ENCODE measurements at places on chromosomes 4 and X. TPM values are rescaled to one million over a fixed set of nuclear protein-coding genes. Genes with fewer than 3 reads are reported as not detected.

DNA sequence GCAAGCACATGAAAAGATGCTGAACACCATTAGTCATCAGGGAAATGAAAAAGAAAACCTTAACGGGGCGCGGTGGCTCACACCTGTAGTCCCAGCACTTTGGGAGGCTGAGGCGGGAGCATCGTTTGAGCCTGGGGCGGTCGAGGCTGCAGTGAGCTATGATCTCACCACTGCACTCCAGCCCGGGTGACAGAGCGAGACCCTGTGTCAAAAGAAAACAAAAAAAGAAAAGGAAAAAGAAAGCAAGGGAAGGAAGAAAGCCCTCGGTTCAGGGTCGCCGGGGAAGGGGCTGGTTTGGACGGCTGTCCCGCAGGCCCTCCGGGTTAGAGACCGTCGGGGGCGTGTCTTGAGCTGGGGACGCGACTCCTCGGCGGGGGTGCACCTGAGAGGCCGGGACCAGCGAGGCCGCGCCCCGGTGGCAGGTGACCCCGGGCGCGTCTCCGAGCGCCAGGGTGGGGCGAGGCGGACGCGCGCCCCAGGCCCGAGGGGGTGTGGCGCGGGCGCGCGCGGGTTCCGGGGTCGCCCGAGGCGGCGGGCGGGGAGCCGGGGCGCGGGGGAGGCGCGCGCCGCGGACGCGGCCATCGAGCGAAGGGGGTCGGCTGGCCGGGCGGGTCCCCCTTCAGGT is 478 bp upstream of the PLXNA3 start:
- peak; percentile 82 for DNase-seq

DNA sequence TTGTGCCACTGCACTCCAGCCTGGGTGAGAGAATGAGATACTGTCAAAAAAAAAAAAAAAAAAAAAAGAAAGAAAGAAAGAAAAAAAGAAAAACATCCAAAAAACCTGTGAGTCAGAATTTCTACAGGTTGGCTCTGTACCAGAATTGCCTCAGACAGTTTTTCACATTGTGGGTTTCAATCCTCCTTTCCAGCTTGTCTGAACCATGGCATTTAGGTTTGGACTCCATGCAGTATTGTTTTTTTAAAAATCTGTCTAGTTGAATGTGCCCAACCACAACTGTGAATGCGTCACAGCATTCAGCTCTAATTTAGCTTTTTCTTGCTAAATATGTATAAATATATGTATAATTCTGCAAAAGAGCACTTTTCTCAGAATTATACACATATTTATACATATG is 31.4 kb upstream of the ARSH start:
- DNase-seq = no peak

- no peak for DNase-seq
Observed at GRCh38 chrX:30005813-30006212, 209.6 kb upstream of the MAGEB2 start.

DNA sequence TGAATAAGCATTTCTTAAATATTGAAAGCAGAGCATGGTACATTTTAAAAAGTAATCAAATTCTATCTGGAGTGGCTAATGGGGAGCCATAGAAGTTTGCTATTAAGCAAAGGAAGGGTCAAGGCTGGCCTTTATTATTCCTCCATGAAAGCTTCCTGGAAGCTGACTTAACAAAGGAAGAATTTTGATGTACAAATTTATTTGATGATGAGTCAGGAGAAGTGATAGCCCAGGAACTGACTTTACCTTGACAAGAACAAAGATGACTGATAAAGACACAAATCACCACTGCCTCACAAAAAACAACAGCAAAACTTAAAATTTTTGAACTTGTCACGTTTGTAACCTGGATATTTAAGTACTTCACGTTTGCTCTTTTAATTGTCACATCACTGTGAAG is 872.1 kb downstream of the PCDH7 start:
- DNase-seq = no peak

DNA sequence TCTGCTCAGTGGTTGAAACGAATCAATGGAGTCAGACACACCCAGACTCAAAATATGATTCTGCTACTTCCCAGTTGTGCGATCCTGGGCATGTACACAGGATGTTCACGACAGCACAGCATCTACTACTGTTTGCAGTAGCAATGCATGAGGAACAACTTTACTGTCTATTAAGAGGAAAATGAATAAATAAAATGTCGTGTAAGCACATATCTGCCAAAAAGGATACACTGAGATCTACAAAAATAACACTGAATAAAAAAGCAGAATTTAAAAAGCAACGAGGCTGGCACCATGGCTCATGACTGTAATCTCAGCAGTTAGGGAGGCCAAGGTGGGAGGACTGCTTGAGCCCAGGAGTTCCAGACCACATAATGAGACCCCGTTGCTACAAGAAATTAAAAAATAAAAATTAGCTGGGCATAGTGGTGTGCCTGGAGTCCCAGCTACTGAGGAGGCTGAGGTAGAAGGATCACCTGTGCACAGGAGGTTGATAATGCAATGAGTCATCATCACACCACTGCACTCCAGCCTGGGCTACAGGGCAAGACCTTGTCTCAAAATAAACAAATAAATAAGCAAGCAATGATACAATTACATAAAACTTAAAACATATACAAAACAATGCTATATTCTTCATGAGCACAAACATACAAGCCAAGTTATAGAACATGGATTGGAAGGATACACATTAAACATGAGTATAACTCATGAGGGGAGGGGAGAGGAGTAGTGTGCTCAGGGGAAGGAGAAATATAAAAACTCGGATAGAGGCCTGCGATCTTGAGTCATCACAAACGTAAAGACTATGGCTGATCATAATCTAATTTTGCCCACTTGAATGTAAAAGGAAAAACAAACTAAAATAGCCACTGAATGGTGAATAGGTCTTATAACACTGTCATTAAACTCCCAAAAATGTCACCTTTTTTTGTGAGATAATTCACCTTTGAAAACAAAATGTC is 8.6 kb downstream of the CFAP97 start:
- no peak for DNase-seq

DNA sequence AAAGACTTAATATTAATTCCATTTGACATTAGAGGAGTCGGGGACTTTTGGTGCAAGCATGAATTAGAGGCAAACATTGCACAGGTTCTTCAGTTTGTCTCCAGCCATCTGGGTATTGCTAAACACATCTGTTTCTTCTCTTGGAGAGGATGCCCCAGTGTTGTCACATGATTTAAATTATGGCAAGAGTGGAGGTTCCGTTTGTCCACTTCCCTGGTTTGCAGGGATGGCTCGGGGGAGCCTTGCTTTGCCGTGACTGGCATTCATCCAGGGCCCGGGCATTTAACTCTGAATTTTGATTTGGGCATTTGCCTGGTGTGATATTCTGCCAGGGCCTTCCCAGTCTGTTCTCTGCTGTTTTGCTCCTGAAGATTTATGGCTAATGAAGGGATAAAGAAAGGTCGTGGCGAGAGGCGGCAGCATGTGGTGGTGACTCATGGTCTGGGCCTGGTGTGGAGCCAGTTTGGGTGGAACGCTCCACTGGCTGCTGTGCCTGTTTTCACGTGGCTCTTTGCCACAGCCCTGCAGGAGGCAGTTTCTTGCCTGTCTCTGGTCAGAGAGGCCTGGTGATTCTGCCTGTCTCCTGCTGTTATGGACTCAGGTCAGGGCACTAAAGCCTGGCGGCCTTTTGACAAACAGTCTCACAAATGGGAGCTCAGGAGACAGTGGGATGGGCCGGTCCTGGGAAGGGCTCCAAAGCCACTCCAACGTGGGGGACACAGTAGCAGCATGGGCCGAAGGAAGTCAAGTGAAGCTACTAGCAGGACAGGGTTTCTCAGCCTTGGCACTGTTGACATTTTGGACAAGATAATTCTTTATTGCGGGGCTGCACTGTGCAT is 99.4 kb upstream of the PGRMC2 start:
- peak; percentile 78 for DNase-seq

GRCh38 chr4:70991596-70991995 is 1.9 kb upstream of the DCK start:
- DNase-seq = no peak

DNA sequence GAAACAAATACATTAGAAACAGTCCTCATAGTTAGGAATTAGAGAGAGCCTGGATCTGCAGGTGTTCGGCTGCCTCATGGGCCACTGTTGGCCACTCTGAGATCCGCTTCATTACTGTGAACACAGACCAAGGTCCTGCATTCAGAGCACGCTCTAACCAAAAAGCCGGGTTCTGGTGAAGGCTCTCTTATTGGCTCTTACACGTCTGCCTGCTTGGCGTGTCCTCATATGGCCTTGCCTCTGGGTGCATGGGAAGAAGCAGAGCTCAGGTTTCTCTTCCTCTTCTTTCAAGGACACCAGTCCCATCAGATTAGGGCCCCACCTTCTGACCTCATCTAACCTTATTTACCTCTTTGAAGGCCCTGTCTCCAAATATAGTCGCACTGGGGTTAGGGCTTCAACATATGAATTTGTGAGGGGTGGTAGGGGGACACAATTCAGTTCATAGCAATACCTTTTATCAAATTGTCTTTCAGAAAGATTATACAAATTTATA is 37.1 kb upstream of the ELF2 start:
- DNase-seq = no peak

GRCh38 chrX:13077168-13077567 is 32.7 kb upstream of the FAM9C start:
- DNase-seq = peak; percentile 25

- no peak for DNase-seq
Observed at GRCh38 chrX:150694738-150695410, 1.7 kb downstream of the MTMR1 start.

GRCh38 chr4:62450740-62451139 is 1250.6 kb downstream of the ADGRL3 start:
- no peak for DNase-seq

- no peak for DNase-seq
Observed at GRCh38 chr4:101022151-101023024, 324.9 kb downstream of the PPP3CA start.

GRCh38 chrX:13689741-13690211 is 848 bp downstream of the RAB9A start:
- DNase-seq = no peak

- DNase-seq = no peak
Observed at GRCh38 chr4:109611045-109611646, 51.1 kb downstream of the MCUB start.

GRCh38 chrX:35800474-35800873 is 2.3 kb downstream of the MAGEB16 start:
- DNase-seq = no peak

GRCh38 chr4:139521754-139522401 is 34.1 kb downstream of the SETD7 start:
- DNase-seq = no peak

DNA sequence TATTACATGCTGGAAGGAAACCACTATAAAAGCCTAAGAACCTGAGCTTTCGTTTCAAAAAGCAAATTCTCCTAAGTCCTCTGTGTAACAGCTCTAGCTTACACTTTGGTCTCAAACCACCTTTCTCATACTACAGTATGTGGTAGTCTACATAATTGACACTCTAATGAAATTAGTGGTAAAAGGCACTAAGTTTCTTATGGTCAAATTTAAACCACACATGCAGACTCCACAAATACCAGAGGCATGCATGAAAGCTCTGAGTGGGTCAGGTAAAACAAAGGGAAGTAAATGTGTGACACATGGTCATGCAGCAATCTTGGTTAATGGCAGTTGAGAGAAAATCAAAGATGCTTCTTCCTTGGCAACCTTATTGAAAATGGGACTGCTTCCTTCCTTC is 187.8 kb downstream of the CCNG2 start:
- DNase-seq = no peak

- no peak for DNase-seq
Observed at GRCh38 chr4:148405161-148405893, 36.9 kb downstream of the NR3C2 start.

DNA sequence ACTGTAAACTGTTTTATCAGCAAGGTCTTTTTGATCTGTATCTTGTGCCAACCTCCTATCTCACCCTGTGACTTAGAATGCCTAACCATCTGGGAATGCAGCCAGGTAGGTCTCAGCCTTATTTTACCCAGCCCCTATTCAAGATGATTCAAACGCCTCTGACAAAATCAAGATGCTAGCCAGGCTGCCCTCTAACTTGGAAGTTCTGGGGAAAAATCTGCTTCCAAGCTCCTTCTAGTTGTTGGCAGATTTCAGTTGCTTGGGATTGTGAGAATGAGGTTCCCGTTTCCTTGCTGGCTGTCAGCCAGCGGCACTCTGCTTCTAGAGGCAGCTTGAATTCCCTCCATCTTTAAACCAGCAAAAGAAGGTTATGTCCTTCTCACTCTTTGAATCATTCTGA is 34.7 kb downstream of the LUZP4 start:
- DNase-seq = no peak

- DNase-seq = no peak
Observed at GRCh38 chr4:124666496-124666895, 46.0 kb downstream of the ANKRD50 start.

GRCh38 chrX:102517326-102517725 is 787 bp upstream of the TMSB15A start:
- DNase-seq = no peak

DNA sequence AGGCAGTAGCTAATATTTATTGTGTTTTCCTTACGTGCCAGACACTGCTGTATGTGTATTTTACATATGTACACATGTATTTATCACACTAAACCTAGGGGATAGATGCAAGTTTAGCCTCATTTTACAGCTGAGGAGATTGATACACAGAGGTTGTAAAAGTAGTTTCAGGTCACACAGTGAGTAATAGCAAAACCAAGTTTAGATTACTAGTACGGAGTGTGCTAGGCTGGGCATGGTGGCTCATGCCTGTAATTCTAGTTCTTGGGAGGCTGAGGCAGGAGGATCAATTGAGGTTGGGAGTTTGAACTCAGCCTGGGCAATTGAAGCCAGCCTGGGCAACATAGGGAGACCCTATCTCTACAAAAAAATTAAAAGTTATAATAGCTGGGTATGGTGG is 701.1 kb upstream of the ATOH1 start:
- no peak for DNase-seq

DNA sequence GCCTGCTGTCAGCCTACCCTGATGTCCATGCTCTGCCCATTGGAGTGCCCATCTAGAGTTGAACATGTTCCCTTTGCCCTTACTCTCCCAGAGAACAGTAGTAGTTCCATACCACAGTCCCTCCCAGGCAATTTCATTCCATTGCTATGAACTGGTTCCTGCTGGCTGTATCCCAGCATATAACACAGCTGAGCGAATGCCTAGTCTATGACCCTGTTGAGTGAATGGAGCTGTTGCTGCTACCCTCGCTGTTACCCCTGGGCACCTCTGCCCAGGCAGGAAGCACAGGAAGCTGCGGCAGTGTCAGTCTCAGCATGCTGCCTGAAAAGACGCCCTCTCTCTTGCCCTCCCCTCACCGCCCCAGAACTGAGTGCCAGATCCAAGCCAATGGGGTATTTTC is 73.3 kb downstream of the SOX3 start:
- DNase-seq = no peak

- DNase-seq = no peak
Observed at GRCh38 chrX:10529344-10529743, 91.0 kb downstream of the MID1 start.

Gene CABS1
- not detected for total RNA-seq

Gene FREM3
- not detected for total RNA-seq

Gene SULT1B1
- 91.4 TPM for total RNA-seq

Gene F8A2
- 29.8 TPM for total RNA-seq

Gene PRR32
- not detected for total RNA-seq

Gene ATP1B4
- not detected for total RNA-seq

Gene SOWAHB
- 26.7 TPM for total RNA-seq

Gene TCP11X2
- total RNA-seq = not detected

Gene PNMA5
- total RNA-seq = not detected

Gene EDA
- 1.0 TPM for total RNA-seq

Gene CENPE
- total RNA-seq = 4.2 TPM

Gene TLR6
- 3.1 TPM for total RNA-seq

Gene TMEM47
- total RNA-seq = 4.4 TPM

Gene MAGEA2B
- total RNA-seq = not detected

Measured in Peyer's patch (tissue), 4 donors.